Fibroblast of skin of scalp (primary cell): ENCODE measurements at places on chromosomes 1 and 21.
A peak's percentile ranks its signal among the peaks of the same experiment; 100 is the strongest.

DNA sequence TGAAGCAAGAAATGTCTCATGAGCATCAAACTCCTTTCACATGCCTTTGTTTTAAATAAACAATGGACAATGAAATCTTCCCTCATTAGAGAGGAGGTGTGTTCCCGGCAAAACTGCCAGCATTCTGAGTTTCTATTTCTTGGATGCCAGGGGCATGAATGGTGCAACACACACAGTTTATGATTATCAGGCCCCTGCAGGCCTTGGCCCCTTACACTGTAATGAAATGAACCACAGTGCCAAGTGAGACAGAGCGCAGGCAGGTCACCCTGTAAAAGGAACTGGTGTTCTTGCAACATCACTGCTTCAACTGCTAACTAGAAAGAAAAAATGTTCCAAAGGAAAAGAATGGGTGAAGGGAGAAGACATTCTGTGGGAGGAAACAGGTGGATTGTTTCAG lies 3.8 kb upstream of the PIGC start:
- DNase-seq: no peak

DNA sequence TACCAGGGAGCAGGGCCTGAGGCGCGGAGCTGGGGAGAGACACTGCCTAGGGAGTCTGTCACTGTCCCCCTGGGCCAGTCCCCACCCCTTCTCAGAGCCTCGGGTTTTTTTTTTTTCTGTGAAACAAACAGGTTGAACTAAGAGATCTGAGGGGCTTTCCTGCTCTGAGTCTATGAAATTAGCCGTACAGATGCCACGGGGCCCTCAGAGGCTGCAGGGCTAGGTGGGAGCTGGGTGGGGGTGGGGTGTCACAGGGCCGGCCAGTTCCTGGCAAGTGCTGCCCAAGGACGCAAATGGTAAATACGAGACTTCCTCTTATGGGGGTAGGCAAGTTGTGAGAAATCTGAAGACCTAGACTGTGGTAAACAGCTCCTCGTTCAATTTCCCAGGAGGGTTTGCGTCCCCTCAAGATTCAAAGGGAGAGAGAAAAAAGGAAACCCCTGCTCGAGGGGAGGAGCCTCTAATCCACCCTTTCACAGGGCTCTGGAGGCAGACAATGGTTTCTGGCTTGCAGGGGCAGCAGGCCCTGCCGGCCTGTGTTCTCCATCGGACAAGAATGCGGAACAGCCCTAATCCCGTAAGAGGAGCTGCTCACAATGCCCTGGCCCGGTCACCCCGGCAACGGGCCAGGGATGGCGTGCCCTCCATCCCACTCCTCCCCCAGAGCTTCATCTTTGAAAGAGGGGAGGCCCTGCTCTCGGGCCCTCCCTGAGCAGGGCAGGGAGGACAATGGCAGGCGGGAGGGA lies 7.8 kb downstream of the NUAK2 start:
- DNase-seq: peak; percentile 85

DNA sequence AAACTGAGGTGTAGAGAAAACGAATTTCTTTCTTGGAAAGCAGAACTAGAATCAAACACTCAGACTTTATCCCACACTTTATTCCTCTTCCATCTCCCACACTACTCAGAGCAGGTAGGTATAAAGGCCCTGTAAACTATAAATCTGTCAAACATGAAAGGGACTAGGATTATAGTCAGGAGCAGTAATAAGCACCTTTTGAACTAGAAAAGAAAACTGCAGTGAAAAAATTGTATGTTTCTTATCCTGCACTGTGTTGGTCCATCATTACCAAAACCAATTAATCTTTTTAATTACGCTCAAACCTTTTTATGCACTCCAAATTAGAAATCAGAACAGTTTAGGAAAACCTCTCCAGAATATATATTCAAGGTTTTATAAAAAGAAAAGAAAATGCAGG lies 47.6 kb downstream of the LPAR3 start:
- no peak for DNase-seq

- no peak for DNase-seq
Observed at GRCh38 chr1:164813776-164814175, 254.8 kb downstream of the PBX1 start.

- no peak for DNase-seq
Observed at GRCh38 chr1:80535466-80535865, 1265.3 kb upstream of the ADGRL2 start.

- no peak for DNase-seq
Observed at GRCh38 chr1:116475850-116476218, 95.0 kb downstream of the CD58 start.

DNA sequence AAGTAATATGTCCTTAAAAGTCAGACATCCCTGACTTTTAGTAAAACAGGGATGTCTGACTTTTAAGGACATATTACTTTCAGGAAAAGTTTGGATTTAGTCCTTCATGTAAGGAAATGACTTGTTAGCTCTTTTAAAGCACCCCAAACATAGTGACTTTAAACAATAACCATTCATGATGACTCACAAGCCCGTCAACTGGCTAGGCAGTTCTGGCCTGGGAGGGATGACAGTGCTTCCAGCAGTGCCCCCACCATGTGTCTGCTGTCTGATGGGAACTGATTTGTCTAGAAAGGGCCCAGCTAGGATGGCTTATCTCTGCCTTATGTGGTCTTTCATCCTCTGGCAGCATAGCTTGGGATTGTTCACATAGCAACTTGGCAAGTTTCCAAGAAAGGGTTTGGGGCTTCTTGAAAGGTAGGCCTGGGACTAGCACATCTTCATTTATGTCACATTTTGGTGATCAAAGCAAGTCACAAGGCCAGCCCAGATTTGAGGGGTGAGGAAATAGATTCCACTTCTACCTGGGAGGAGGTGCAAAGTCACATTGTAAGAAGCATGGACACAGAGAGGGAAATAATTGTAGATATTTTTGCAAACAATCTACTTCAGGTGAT lies 143.5 kb downstream of the C1orf94 start:
- peak; percentile 32 for DNase-seq

- no peak for DNase-seq
Observed at GRCh38 chr1:203189951-203190352, 3.4 kb upstream of the CHI3L1 start.

DNA sequence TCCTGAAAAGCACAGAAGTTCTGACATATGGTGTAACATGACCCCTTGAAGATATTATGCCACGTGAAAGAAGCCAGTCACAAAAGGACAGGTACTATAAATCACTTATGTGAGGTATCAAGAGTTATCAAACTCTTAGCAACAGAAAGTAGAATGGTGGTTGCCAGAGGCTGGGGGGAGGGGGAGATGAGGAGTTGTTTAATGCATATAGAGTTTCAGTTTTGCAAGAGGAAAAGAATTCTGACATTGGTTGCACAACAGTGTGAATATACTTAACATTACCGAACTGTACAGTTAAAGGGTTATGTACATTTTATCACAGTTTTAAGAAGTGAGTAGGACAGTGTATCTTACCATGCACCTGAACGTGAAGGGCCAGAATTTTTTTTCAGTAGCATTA lies 80.0 kb downstream of the USP25 start:
- DNase-seq: peak; percentile 69

DNA sequence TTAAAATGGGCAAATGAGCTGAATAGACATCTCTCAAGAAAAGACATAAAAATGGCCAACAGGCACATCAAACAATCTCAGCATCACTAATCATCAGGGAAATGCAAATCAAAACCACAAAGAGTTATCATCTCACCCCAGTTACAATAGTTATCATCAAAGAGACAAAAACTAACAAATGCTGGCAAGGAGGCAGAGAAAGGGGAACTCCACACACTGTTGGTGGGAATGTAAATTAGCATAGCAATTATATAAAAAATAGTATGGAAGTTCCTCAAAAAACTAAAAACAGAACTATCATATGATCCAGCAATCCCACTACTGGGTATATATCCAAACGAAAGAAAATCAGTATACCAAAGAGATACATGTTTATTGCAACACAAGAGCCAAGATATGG lies 68.7 kb downstream of the DENND1B start:
- no peak for DNase-seq

DNA sequence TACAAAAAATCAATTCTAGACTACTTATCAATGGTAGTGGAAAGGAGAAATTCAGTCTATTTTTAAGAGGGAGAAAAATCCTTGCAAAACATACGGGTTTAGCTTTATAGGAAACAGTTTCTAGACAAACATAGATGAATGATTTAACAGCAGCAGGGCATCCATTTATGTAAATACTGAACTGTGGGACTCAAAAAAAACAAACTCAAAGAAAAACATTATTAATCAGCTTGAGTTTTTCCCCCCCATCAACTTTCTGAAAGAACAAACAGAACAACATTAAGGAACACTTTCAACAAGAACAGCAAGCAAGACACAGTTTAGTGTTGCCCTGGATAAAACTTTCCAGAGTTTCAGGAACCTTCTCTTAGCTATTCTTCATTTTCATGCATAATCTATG lies 147.3 kb upstream of the KCNK2 start:
- no peak for DNase-seq

DNA sequence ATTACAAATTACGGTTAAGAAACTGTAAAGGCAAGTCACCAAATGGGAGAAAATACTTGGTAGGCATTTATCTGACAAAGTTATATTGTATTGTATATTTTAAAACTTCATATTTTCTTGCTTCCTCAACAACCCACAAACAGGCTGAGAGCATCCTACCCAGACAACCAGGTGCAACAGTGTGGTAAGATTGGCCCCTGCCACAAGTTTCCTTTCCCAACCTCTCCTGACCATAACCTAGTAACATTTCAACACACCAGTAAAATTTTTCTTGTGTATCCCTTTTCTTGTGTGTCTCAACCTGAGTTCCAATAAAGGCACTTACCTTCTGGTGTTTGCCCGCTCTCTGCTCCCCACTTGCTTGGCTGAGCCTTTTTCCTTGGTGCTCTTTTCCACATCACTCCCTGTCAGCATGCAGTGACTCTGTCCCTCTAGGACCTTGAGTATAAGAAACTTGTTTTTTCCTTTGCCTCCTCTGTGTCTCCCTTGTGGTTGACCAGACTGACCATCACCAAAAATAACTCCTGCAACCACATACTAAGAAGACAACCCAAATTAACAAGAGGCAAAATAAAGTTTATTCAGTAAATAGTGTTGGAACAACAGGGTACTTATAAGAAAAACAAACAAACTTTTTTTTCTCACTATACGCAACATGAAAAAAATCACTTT lies 40.9 kb downstream of the FCRL3 start:
- DNase-seq: no peak

DNA sequence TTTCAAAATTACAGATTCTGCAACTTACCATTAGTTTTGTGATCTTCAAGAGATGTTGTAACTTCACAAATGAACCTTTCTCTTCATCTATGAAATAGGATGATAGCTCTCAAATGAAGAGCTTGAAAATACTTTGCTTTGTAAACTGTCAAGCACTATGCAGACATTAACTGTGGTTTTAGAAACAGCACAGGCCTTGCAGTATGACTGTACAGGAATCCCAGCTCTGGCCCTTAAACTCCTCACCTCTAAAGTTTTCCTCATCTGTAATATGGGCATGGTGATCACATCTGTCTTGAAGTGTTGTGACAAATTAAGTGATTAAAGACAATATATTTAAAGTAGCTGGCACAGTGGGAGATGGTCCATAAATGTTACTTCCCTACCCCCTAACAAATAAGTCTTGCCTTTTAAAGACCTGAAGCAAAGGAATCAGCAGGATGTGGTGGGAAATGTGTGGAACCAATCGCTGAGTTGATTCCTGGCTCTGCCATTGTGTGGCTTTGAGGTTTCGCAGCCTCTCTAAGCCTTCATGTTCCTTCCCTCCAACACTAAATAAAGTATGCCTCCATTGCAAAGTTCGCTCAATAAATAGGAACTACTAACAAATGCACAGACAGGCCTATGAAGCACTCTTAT lies 5.5 kb upstream of the PTP4A2 start:
- DNase-seq: no peak

GRCh38 chr1:30929944-30930525 lies 21.5 kb upstream of the SDC3 start:
- no peak for DNase-seq

- DNase-seq: peak; percentile 3
Observed at GRCh38 chr1:106727171-106727570, 329.3 kb upstream of the PRMT6 start.

DNA sequence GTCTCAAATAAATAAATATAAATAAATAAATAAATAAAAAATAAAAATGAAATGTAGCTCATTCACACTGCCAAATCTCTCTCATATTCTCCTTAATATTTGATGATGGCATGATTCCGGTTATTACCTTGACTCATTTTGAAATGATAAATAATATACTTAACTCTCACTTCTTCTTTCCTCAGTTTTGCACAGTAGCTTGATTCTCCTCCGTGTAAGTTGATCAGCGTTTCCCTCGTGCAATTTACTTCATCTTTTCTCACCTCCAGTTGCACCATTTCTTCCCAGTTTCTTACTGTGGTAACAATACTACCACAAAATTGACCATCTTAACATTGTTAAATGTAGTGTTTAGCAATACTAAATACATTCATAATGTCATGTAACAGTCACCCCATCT lies 111.6 kb downstream of the RIPK4 start:
- DNase-seq: no peak

DNA sequence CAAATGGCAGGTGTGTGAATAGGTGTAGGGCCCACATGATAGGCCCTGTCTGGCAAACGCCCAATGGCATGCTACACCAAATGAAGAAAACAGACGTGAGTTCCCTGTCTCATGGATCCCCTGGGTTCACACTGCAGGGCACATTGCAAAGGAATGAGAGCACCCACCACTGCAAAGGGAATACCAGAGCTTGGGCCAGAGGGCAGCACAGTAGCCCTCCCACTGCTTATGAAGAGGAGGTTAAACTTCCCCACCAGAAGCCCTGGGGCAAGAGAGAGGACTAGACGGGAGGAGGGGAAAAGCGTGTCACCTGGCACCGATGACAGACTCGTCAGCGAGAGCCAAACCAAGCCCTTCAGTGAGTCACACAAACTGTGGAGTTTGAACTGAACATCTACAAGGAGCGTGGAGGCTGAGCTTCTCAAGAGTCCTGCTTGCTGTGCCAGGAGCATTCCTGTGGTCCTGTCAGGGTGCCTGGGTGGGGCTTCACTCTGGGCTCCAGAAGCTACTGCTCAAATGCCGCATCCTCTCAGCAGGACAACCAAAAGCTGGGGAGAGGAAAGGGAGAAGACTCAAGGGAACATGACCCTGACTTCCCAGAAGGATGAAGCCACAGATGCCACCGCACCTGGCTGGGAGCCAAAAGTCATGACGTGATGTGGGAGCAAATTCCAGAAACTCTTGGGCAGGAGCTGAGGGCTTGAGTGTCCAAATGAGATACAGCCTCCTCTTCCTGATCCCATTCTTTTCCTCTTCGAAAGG lies 61.1 kb downstream of the TOMM20 start:
- peak; percentile 100 for DNase-seq

- DNase-seq: no peak
Observed at GRCh38 chr1:5311634-5312292, 657.4 kb downstream of the AJAP1 start.
